Skeletal muscle cell (primary cell): ENCODE measurements at places on chromosomes 16 and 17.
A peak's percentile ranks its signal among the peaks of the same experiment; 100 is the strongest.

DNA sequence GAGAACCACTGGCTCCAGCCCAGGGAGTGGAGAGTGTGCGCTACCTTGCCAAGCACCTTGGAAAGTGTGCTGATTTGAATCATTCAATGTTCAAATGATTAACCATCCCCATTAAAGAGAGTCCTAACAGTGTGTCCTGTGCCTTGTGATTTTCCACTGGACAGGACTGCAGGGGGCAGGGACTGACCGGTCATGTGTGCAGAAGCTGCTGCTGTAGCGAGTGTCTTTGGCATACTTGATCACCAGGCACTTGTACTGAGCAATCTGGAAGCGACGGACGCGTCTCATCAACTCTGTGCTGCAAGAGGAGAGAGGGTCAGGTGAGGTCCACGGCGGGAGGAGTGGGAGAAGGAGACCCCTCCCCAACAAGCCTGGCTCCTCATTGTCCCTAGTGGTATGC lies 2.0 kb downstream of the TK1 start:
- DNase-seq: no peak

GRCh38 chr17:27824176-27824715 lies 23.9 kb upstream of the NOS2 start:
- DNase-seq: no peak

DNA sequence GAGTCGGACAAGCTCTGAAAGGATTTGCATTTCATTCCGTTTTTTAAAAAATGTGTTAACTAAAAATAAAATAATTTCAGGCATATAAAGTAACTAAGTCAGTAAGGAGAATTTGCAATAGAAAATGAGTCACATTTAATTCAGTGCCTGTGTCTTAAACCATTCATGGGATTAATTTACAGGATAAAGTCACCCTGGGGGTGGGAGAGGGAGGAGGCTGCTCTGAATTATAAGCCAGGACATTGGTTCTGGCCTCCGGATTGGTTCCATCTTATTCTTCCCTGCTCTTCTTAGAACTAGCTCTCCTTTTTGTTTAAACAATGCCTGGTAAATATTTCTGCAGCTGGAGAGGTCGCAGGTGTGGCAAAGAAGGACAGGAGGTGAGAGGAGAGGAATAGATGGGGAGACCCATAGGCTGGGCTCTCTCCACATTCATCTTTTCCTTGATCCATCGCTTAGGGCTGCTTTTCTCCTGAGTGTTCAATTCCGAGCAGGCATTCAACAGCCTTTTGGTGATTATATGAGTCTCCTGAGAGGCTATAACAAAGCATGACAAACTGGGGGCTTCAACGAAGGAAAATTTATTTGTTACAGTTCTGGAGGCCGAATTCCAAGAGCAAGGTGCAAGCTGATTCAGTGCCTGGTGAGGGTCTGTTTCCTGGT lies 319.2 kb downstream of the PHKB start:
- DNase-seq: no peak

- no peak for DNase-seq
Measured at GRCh38 chr17:16926571-16927451, 45.1 kb downstream of the TNFRSF13B start.

GRCh38 chr17:7356072-7356549 lies 1.2 kb downstream of the TMEM95 start:
- no peak for DNase-seq

DNA sequence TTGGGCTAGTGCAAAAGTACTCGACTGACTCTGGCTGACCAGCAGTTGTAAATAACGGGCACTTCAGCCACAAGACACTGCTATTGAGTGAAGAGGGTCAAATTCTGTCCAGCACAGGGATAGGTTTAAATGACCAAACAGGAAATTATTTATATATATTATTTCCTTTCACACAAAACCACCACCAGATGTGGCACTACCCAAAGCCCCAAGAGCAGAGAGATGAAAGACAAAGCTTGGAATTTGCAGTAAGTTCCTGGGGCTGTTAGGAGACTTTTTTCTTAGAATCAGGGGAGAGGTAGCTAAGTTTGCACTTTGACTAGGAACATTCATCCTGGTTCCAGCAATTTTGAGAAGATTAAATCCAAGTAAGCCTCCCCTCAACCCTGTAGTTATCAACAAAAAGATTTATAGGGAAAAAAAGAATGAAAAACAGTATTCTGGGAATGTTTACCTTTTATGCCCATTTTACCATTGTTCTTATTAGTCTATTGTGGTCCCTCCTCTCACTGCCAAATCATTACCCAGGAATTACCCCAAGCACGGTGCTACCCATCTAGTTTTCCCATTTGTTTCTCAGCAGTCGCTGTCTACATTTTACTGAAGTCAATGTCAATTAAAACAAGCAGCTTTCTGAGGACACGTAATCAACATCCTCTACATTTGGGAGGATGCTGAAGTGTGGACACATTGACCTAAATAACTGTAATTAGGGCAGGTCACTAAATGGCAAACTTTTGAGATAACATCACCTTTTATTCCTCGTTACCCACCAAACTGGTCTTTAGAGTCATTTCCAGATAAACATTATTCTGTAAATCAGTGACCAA lies 43.5 kb downstream of the GRB7 start:
- no peak for DNase-seq

DNA sequence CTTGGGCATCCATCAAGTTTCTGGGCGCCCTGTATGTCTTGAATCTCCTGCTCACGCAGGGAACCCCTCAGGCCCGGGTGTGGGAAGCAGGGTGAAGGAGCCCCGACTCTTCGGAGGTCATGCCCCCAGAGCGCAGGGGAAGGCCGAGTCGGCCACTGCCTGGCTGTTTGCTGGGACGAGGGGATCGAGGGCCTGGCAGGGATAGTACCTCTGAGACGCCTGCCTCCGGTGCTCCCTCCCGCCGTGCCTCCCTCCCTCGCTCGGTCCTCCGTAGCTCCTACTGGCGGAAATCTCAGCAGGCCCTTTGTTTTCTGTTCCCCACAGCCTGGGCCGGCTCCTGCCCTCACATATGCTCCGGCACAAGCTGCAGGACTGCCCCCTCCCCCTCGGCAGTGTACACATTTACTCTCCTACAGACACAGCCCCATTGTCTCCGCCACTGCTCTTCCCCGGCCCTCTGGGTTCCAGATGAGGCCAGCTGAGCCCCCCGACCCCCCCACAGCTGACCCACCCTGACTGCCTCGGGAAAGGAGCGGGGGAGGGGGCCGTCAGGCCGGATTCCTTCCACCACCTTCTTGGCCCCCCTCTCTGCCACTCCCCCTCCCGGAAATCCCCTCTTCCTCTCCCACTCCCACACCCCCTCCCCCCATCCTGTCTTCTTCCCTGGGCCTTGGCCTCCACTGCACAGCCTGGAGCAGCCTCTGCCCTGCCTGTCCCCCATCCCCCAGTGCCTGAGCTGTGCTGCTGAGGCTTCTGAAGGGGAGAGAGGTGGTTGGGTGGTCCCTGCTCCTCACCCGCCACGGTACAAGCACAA lies 1.4 kb downstream of the TRAF4 start:
- DNase-seq: peak; percentile 11

- no peak for DNase-seq
Measured at GRCh38 chr17:18038149-18038850, 668 bp downstream of the ATPAF2 start.

GRCh38 chr16:83882163-83882885 lies 16.6 kb upstream of the MLYCD start:
- no peak for DNase-seq

- no peak for DNase-seq
Measured at GRCh38 chr17:42547001-42547461, 5.7 kb upstream of the HSD17B1 start.

- no peak for DNase-seq
Measured at GRCh38 chr17:41801374-41802271, 10.1 kb downstream of the P3H4 start.

DNA sequence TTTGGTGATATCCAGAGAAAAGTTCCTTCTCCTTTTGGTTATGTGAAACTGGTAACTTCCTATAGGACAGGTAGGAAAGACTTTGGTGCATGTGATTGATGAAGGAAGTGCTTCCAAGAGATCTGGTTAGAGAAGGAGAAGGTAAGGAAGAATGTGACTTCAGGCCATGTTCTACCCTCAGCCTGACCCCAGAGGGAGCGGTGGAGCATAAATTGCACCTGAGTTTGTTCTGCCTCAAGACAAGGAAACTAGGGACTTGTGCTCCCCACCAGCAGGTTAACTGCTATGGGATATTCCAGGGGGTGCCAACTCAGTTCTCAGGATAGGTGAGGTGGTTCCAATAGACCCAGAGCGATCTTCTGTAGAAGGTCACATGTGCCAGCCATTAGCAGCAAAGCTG lies 299.3 kb upstream of the XYLT1 start:
- DNase-seq: no peak

GRCh38 chr16:2846511-2847310 lies 11.3 kb downstream of the PRSS22 start:
- peak; percentile 31 for DNase-seq

- no peak for DNase-seq
Measured at GRCh38 chr17:41029633-41030245, at the start of gene KRTAP1-4. TSS of gene KRTAP1-4 (minus strand) at chr17:41030195. CDS start at chr17:41030078, 117 bp downstream.

- no peak for DNase-seq
Measured at GRCh38 chr16:62077998-62078397, 41.8 kb upstream of the CDH8 start.

- DNase-seq: no peak
Measured at GRCh38 chr17:39092692-39093230, 58.7 kb downstream of the PLXDC1 start.

- no peak for DNase-seq
Measured at GRCh38 chr16:8685617-8686016, 11.2 kb downstream of the ABAT start.

DNA sequence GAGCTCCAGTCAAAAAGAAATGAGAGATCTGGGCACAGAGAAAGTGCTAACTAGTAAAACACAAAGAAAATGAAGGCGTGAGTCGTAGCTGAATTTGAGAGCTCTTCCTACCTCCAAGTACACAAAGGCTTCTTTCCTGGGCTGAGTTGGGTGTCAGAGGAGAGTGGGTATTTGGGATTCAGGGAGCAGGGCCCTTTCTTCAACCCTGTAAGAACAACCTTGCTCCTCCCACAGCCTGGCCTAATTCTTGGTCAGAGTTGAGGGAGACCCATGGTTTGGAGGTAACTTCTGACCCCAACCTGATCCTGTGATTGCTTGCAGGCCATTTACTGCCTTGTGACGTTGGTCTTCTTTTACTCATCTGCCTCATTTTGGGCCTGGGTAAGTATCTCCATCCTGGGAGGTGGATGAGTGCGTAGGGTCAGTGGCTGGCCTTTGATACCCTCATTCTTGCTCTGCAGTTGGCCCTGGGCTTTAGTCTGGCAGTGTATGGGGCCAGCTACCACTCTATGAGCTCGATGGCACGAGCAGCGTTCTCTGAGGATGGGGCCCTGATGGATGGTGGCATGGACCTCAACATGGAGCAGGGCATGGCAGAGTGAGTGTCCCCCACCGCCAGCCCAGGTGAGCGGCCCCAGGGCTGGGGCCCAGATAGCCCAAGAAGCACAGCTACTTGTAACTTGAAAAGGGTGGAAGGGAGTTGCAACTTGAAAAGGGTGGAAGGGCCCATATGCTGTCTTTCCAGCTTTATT lies 1.3 kb downstream of the TMEM208 start:
- no peak for DNase-seq

- no peak for DNase-seq
Measured at GRCh38 chr16:27531826-27532800, 17.6 kb downstream of the GTF3C1 start.

- DNase-seq: no peak
Measured at GRCh38 chr17:74427048-74427762, 4.7 kb upstream of the GPRC5C start.

GRCh38 chr17:2202302-2202995 lies 101.1 kb downstream of the SMG6 start:
- DNase-seq: no peak

- DNase-seq: peak; percentile 10
Measured at GRCh38 chr16:71230122-71230845, at the start of gene HYDIN. TSS of gene HYDIN (minus strand) at chr16:71230722. CDS start at chr16:71186895, 43,827 bp downstream.

GRCh38 chr16:59748531-59748930 lies 1014.4 kb upstream of the GOT2 start:
- no peak for DNase-seq

DNA sequence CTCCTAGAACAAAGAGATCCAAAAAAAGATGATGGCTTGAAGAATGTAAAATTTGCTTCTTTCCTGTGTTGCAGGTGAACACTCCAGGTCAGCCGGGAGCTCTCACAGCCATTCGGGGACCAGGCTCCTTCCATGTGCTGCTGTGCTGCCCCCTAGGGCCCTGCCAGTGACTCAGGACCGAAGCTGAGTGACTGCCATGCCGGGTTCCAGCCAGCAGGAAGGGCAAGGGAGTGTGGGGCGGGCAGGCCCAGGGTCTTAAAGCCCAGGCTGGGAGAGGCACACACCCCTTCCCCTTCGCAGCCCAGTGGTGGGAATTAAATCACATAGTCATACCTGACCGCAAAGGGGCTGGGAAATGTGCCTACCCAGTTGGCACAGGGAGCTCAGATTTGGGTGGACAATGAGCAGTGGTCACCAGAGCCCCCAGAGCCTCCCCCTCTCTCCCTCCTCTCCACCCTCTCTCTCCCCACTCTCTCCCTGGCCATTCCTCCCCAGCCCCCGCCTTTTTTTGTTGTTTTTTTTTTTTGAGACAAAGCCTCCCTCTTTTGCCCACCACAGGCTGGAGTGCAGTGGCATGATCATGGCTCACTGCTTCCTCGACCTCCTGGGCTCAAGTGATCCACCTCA lies 11.5 kb downstream of the EPOP start:
- no peak for DNase-seq

DNA sequence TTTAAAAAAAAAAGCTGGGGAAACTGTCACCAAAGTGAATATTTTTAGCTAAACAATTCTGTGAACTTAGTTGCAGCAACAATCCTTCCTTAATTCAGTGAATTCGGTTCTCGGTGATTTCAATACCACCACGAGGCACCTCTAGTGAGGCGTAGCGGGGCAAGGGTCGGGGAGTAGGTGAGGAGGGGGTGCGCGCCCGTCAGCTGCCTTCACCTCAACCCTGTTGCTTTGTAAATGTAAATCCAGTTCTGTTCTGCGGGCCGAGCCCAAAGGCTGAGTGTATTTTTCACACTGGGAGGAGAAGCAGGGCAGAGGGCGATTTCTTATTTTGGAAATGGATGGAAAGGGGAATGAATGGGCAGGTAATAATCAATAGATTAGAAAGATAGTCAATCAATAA lies 17.4 kb downstream of the SALL1 start:
- no peak for DNase-seq

DNA sequence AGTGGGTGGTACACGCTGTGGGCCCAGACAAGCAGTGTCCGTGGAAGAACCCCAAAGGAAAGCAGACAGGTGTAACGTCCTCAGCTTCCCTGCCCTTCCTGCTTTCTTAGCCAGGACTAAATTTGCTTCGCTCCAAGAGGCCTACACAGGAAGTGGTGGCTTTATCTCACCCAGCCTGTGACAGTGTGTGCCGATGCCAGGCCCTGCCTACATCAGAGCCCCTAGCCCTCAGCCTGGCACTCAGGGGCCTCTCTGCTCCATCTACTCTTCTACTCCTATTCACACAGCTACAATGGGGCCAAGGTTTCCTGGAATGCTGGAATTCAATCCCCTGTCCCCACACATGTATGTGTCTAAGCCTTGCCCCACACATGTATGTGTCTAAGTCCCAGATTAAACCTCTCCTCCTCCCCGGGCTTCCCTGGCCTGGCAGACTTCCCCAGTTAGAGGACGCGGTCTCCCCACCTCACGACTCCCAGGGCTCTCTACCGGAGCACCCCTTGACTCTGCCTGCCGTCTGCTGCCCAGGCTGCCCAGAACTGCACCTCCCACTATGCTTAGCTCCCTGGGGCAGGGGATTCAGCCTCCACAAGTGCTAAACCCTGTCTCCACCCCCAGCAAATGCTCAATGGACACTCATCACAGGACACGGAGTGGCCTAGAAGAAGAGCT lies 8.2 kb downstream of the PGAP3 start:
- no peak for DNase-seq

GRCh38 chr17:82860606-82861392 lies 21.0 kb upstream of the ZNF750 start:
- no peak for DNase-seq
